ENCODE measurements at places on chromosomes 11 and 22.

DNA sequence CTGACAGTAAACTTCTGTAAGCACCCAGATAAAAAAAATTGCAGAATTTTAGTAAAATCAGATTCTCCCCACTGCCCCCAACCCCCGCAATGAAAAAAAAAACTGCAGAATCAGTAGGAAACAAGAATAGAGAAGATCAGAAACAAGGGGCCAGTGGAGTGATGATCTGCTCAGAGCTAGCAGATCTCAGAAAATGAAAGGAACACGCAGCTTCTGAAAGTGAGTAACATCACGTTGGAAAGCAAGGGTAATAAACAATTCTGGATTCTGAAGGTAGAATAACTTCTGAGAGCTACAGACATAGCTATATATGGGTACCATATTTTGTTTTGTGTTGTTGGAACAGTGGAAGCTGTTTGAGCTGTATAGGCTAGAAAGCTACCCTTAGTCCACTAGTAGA, 23.2 kb downstream of the ACAT1 start:
- DNase-seq = no peak

DNA sequence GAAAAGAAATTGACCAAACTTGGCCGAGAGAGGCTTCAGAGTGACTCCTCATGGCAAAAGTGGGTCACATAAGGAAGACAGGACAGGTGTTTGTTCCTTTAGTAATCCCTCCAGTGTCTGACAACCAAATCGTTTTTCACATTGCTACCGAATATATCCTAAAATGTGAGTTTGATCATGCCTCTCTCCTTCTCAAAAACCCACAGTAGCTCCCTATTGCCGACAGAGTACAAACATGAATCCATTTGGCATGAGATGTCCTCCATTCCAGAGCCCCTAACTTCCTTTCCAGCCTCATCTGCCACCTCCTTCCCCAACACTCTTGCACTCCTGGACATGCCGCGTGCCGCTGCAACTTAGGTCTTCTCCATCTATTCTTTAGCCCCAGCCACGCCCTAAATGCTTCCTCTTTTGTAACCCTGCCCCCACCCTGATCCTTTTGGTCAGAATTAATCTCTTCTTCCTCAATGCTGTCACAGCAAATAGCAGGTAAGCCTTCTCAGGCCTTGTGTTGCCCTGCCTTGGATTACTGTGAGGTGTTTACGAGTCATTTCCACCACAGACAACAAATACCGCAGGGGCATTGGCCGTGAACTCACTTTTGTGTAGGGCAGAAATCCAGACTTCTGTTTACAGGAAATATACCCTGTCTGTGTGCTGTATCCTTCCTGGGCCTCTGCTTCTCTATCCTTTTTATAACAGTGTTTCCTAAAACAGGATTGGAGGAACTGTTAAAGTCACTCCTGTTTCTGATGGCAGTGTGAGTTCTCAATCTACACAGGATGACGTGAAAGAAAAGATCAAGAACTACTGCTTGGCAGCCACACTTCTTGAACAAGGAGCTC, 66.0 kb upstream of the FTH1 start:
- DNase-seq = no peak

GRCh38 chr11:68352591-68352990, 40.2 kb downstream of the LRP5 start:
- DNase-seq = no peak

GRCh38 chr11:64367931-64368672, 9.1 kb downstream of the RPS6KA4 start:
- DNase-seq = no peak

DNA sequence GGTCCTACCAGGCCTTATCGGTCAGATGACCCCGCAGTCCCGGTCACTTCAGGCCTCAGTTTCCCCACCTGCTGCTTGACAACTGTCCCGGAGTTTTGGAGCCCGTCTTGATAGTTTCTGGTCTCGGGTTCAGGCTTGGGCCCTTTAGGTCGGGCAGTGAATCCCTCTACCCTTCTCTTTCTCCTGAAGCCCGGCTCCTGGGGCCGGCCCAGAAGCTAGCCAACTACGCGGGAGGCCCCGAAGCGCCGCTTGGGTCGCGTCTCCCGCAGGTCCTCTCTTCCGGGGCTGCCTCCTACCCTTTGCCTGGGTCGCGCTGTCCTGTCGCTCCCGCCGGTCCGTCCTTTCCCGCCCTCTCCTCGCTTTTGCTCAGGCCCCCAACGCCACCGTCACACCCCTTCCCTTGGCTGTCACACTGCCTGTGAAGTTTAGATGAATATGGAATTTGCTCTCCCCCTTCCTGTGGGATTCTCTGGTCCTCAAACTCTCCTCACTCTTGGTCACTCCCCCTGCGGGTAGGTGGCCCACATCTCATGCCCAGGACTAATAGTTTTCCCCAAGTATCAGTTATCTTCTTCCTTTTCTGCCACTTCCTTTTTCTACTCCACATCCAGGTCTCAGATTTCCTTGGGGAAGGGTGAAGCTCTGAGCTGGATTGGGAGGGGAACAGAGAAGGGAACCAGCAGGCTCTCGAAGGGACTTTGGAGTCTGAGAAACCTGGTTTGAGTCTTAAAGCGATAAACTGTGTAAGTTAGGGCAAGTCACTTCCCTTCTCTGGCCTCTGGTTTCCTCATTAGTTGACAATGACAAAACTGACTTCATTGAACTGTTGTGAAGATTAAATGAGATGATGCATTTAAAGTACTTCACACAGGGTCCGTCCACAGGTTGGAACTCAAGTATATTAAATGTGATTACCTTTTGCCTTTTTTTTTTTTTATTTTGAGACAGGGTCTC, 790 bp downstream of the RAB1B start:
- DNase-seq = no peak
